Mucosa of gallbladder (tissue), 1 donor: ENCODE measurements at places on chromosomes 6 and 20.

GRCh38 chr6:142906945-142907470 lies 38.0 kb downstream of the HIVEP2 start:
- DNase-seq, result no peak

DNA sequence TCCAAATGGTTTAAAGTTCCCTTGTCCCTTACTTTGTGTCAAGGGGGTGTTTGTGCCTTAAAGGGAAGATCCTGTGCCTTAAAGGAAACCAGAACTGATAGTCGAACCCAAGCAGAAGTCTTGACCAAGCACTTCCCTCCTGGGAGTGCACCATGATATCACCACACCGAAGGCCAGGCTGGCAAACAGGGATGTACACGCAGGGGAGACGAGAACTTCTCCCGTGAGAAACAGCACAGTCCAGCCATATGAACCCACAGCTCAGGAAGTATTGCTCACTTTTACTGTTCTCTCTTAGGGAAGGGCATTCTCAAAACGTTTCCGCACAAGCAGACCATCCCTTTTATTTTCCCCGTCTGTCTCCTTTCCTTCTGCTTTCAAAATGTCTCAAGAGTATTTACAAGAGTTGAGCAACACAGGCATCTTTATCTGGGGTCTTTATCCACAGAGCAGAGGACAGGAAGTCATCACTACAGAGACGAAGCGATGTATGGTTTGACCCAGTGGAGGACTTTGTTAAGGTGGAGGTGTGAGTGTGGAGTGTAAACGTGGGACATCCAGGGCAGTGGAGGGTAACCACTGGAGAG lies 12.8 kb upstream of the SERPINB1 start:
- DNase-seq, result no peak

DNA sequence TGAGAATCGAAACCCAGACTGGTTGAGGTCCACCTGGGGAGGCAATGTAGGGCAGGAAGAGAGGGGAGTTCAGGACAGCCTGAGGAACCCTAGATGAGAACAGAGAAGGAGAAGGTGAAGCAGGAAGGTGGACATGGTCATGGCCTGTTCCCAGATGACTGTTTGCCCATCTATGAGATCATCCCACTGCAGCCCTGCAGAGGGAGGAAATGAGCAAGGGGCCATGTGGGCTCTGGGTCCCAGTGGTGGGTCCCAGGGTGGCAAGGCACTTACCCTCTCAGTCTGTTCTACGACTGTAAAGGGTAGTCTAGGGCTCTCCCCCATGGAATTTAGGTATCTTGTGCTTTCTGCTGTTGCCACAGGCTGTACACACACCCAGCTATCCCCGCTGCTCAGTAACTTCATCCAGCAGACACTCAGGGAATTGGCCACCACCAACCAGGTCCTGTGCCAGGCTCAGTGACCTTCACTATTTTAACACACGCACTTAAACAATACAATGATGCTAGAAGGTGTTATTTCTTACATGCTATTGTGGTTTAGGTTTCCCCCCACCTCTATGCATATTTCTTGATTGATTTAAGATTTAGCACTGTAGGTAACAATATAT lies 89.8 kb downstream of the TOX2 start:
- DNase-seq, result no peak

- DNase-seq, result no peak
Observed at GRCh38 chr6:111761212-111761611, 112.0 kb downstream of the FYN start.

GRCh38 chr6:121760745-121761144 lies 325.3 kb downstream of the GJA1 start:
- DNase-seq, result no peak

DNA sequence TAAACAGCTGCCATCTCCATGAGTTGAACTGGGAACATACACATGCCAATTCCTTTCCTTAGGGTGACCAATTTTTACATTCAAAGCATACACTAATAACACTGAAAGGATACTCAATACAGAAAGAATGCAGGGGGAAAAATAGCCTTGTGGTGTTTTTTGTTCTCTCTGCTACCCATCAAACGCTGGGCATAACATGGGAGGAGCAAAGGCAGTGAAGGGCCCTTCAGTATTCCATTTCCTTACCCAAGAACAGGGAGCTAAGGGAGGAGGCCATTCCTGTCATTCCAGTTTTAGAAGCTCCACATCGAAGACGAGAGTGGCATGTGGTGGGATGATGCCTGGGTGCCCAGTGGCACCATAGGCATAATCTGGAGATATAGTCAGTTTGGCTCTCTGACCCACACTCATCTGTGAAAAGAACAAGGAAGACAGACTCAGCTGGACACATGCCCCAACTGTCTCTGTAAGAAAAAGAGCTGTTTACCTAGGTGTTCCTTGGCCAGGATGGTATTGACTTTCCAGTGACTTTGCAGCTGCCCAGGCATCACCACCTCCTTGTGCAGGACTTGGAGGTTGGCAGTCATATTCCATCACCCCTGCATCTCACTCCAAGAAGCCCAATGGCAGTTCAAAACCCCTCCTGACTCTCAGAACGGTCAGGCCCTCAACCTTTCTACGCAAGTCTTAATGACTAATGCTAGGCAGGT lies 20.9 kb downstream of the FKBP1A start:
- DNase-seq, result peak; percentile 24

GRCh38 chr20:61817575-61817974 lies 248.1 kb downstream of the TAF4 start:
- no peak for DNase-seq

DNA sequence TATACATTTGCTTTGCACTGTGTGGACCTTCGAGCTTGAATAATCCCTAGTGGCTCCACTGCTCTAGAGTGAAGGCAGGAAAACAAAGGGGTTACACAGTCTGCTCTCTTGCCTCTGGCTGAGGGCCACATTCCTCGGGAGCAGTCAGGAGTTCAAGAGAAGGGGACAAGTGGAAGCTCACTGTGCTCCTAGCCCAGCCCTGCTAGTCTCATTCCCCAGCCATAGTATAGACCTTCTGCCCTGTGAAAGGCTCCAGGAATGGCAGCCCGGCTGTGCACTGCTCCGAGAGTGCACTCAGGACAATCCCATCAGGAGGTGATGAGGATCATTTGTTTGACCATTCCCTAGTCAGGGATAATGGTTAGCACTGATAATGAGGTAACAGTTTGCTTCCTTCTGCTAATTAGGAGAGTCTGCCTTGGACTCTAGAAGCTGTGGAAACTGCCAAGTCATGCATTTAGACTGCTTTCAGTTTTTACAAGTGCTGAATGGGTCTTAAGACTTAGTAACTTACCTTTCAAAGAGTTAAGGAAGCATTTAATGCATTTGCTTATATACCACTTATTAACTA lies 8.5 kb downstream of the IYD start:
- peak; percentile 35 for DNase-seq

- no peak for DNase-seq
Observed at GRCh38 chr6:168383062-168383854, 57.7 kb upstream of the SMOC2 start.

- DNase-seq, result no peak
Observed at GRCh38 chr20:61185841-61186601, 66.0 kb upstream of the CDH4 start.

- peak; percentile 80 for DNase-seq
Observed at GRCh38 chr20:10239954-10240353, 21.3 kb downstream of the SNAP25 start.

- no peak for DNase-seq
Observed at GRCh38 chr6:6414931-6415330, 94.5 kb upstream of the F13A1 start.

DNA sequence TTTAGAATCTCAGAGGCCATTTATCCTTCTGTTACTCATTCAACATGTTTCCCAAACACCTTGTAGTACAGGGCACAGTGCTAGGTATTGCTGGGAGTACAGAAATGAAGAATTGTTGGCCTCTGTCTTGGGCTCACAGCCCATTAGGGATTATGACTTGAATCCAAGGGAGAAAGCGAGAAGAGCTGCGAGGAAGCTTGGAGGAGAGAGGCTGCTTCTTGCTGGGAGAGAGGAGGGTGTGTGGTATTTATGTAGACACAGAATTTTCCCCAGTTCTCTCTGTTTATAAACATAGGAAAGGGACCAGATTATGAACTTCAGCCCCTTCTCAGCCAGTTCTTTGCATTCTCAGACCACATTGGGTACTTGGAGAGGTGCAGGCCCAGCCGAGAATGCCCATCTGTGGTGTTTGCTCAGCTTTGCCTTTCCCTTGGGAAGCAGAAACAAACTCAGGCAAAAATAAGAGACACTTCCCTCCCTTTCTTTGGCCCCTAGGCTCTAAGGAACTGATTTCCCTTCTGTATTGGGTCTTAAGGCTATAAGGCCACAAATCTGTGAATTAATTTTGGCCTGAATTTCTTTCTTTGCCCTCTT lies 17.9 kb downstream of the CHMP4B start:
- no peak for DNase-seq

DNA sequence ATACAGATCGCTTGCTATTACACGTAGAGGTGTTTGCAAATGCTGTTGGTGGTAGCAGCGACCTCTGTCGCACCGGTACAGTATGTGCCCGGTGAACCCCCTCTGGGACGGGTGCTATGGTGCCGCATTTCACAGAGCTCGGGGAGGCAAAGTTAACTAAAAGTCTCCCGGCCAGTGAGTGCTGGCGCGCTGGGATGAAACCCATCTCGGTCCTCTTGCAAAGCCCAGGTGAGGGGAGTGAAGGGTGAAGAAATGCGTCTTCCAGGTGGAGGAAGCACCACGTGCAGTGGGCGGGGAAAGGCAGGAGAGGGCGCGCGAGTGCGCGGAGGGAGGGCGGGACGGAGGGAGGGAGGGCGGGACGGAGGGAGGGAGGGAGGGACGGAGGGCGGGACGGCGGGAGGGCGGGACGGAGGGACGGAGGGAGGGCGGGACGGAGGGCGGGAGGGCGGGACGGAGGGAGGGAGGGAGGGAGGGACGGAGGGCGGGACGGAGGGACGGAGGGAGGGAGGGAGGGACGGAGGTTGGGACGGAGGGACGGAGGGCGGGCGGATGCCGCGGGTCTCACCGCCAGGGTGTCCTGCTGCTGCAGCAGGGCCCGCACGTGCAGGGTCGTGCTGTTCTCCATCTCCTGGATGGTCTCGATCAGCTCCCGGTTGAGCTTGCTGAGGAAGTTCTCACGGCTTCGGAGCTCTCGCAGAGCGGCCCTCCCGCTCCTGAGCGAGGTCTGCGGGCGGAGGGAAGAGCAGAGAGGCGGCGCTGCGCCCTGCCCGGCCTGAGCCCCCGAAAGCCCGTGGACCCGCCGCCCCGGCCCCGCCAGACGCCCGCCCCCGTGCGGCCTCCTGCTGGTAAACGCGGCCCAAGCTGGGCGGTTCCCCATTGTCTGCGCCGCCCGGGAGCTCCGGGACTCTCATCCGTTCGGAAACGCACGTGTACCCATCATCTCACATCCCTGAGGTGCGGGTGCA lies 11.7 kb downstream of the C20orf96 start:
- DNase-seq, result no peak

DNA sequence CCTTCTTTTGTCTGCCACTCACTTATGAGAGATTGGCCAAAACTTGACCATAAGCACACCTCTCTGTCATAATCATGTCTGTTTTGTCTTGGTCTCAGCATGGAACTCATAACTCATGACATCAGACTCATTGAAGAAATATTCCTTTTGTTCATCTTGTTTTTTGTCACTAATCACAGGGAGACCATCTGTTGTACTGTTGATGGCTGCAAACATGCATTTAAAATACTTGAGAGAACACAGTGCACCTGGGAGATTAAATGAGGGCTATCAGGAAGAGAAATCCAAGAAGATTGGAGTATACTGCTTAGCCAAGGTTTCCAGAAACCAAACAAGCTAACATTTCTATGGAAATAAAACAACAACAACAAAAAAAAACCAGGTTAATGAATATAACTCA lies 689.7 kb downstream of the EPM2A start:
- DNase-seq, result no peak

DNA sequence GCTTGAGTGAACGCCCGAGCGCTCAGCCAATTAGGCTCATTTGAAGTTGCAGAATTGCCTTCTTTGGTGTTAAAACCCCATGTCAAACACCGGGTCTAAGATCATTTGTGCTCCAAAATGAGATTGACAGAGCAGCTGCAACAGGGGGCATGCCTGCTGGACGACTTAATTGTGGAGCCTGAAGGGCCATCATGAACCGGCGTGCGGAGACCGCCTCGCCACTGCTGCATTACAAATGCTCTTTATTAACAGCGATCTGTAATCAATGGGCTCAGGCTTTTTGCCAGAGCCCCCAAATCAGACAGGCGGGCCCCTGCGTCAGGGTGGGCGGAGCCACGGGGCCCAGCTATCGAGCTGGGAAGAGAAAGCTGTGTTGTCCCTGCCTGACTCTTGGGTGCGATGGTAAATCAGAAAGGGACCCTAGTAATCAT lies 183.2 kb downstream of the SIM1 start:
- DNase-seq, result no peak

DNA sequence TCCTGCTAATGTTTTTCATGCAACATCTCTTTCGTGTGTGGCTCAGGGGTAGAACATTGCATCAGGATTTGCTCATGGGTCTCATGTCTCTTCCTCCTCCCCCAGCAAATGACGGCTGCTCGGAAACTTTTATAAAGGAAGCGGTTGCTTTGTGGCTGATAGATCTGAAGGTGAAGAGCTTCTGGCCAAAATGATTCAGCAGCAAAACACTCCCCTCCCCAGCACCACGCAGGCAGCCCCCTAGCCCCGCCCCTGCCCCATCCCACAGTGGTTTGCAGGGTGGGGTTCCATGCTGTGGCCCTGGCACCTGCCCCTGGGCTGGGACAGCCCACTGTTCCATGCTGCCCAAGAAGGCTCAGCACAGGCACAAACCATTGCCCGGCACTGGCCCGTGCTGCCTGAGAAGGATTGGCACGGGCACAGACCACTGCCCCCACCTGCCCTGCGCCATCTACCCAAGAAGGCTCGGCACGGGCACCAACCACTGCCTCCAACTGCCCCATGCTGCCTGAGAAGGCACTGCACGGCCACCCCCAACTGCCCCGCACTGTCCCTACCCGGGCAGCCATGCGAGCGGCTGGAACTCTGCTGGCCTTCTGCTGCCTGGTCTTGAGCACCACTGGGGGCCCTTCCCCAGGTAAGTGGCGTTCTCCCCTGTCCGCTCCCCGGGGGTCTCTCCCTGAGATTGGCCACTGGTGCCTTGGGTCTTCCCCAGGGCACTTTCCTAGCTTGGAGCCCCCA lies at the start of gene CST7:
CST7 (plus strand) TSS at position 331 of the 741 bp plus-strand sequence; CDS start at position 568, 237 bp downstream.
- DNase-seq, result peak; percentile 35

GRCh38 chr6:46325561-46326530 lies 155.1 kb upstream of the ENPP5 start:
- DNase-seq, result no peak

DNA sequence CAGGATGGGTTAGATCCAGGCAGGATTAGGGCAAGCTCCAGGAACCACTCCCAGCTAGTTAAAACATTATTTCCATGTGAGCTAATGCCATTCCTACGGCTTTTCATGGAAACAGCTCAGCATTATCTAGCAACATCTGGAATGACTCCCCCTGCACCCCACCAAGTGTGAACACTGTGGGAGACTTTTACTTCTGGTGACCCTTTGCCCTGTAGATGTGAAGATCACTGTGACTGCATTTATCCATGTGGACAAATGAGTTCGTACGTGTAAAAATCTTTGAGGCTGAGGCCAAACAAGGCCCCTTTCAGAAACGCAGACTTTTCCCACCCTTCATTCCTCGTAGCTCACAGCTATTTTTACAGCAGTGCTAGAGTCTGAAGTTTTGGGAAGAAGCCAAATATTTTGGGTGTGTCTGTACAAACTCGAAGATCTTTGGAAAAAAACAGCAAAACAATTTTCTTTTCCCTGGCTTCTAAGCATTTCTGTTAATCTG lies 221.8 kb upstream of the SOX4 start:
- no peak for DNase-seq

GRCh38 chr20:14580418-14581074 lies 243.1 kb upstream of the FLRT3 start:
- no peak for DNase-seq
